NCI-H1048 (cell line): ENCODE measurements at places on chromosomes 4 and X.
A peak's percentile ranks its signal among the peaks of the same experiment; 100 is the strongest.

GRCh38 chr4:40244606-40245005 is 47.8 kb downstream of the RHOH start:
- no peak for DNase-seq

- DNase-seq, result no peak
These were observed 1413.0 kb downstream of the PCDH7 start for GRCh38 chr4:32133141-32133540.

- DNase-seq, result no peak
These were observed 37.4 kb downstream of the CXorf58 start for GRCh38 chrX:23945206-23945605.

GRCh38 chrX:111352424-111352823 is 59.6 kb downstream of the DCX start:
- DNase-seq, result no peak

DNA sequence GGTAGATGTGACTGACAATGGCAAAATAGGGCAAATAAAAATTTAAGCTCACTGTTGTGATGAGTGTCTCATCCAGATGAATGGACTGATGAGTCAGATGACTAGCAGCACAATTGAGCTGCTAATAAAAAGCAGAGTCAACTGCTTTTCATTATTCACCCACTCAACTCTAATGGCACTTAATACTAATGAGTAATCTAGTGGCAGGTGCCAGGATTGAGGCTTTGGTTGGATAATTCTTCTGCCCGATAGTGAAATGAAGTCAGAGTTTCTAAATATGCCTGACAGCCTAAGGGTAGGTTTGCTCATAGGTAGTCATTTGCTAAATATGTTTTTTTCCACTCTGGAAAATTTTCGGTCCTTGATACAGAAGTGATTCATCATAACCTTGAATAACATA is 10.4 kb downstream of the OGT start:
- no peak for DNase-seq

- DNase-seq, result no peak
These were observed 40.8 kb downstream of the CCNG2 start for GRCh38 chr4:77197831-77198230.

DNA sequence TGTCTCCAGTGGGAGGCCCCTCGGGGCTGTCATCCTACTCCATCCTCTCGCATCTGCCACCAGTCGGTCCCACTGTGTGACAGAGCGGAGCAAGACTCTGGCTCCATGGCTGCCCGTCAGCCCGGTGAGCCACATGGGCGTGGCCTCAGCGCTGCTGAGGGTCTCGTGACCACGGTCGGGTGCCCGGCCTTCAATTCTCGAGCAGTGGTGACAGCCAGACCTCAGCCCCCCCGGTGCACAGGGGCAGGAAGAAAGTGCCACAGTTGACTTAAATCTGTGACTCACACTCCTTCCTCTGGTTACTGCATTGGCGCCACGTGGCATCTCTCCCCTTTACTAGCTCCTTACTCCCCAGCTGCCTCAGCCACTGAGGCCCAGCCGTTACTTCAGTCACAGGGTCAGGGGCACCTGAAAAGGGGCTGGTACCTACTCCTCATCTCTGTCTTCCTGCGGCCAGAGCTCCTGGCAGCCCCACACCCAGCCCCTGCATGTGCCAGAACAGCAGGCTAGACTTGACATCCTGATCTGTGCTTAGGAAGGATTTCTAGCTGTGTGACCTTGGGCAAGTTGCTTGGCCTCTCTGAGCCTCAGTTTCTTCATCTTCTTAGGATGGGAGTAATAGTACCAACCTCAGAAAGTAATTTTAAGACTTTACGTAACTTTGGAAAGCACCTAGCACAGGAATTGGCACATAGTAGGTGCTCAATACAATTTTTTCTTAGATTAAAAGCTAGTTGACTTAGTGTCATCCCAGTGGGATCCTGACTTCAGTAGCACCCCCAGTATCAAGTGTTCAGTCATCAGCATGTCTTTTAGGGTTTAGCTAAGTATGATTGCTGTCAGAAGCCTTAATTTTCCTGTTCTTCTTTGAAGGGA is 66.1 kb downstream of the TNIP2 start:
- no peak for DNase-seq

GRCh38 chr4:63393544-63393943 is 1015.7 kb downstream of the TECRL start:
- DNase-seq, result no peak

GRCh38 chrX:73944563-73944908 is 359.4 kb upstream of the ZCCHC13 start:
- no peak for DNase-seq

DNA sequence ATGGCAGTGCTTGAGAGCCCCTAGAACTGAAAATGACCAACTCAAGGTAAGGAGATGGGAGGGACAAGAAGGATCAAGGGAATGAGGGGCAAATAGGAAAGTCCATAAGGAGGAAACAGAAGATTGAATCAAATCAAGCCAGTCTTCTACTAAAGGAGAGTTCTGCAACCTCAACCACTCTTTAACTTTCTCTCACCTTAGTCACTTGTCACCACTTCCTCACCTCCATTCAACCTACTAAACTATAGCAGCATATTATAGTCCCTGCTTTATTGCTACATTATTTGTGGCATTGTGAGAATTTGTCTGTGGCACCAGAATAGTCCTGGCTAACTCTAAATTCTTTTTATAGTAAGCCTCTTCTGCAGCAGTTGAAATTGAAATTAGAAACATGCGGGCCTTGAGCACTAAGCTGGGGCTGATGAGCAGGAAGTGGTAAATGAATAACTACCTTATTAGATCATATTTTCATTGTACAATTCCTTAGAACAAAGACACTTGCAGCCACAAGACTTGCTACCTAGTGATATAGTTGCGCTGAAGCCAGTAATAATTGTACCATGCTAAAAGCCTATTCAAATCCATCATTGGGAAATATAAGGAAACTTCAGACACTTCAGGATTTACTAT is 336.9 kb downstream of the ZNF674 start:
- no peak for DNase-seq

GRCh38 chrX:134931550-134931949 is 59.2 kb upstream of the SMIM10 start:
- no peak for DNase-seq

- peak; percentile 7 for DNase-seq
These were observed 345.3 kb upstream of the LCORL start for GRCh38 chr4:18366892-18367291.

GRCh38 chrX:148517176-148517575 is 16.8 kb downstream of the AFF2 start:
- no peak for DNase-seq

- DNase-seq, result no peak
These were observed 20.6 kb downstream of the CORIN start for GRCh38 chr4:47817275-47817674.
